Naive thymus-derived CD8-positive, alpha-beta T cell (primary cell): ENCODE measurements at places on chromosomes 2 and 18.

DNA sequence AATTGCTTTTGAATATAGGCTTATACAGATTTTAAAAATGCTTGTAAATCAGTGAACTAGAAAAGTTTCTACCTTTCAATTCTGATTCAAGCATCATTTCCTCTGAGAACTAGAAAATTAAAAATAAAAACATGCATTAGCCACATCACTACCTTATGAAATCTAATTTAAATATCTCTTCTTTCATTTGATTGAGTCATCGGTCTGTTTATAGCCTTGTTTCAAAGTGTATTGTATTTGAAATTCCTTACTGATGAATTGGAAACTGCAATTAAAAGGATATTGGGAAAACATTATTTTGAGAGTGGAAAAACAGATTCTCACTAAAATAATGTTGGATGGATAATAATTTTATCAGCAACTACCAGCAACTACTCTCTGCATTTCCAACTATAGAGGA, 717.7 kb upstream of the FAM98A start:
- no peak for DNase-seq

- DNase-seq, result peak; percentile 55
Measured at GRCh38 chr18:13611142-13611600, 115.2 kb downstream of the FAM210A start.

DNA sequence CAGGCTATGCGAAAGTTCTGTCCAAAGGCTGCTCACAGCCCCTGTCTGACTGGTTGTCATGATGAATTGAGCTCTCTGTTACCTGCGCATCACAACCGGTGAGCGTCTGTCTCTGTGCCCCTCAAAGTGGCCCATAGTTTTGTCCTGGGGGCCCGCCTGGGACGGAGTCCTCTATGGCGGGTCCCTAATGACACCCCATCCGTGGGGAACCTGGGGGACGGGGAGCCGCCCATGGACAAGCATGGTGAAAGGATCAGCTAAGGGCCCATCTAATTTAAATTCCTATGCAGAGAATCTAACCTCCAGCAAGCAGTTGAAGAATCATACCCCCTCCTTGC, 473 bp downstream of the ELMOD3 start:
- no peak for DNase-seq

DNA sequence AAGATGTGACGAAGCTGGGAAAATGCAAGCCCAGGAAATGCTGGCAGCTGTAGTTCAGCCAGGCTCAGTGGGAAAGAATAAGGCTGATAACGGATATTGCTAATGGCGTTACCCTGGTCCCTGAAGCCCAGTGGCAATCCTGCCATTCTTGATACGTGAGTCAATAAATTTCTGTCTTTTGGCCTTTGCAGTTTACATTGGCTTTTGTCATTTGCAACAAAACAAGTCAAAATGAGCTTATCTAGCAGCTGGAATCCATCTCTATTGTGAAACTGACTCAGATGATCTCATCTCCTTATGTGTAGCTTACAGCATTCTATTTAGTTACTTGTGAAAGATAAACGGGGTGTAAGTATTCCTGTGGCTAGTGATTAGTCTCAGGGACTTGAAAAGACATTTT, 43.8 kb downstream of the ARL6IP6 start:
- no peak for DNase-seq

- no peak for DNase-seq
Measured at GRCh38 chr18:34370704-34371395, 146.1 kb upstream of the NOL4 start.

DNA sequence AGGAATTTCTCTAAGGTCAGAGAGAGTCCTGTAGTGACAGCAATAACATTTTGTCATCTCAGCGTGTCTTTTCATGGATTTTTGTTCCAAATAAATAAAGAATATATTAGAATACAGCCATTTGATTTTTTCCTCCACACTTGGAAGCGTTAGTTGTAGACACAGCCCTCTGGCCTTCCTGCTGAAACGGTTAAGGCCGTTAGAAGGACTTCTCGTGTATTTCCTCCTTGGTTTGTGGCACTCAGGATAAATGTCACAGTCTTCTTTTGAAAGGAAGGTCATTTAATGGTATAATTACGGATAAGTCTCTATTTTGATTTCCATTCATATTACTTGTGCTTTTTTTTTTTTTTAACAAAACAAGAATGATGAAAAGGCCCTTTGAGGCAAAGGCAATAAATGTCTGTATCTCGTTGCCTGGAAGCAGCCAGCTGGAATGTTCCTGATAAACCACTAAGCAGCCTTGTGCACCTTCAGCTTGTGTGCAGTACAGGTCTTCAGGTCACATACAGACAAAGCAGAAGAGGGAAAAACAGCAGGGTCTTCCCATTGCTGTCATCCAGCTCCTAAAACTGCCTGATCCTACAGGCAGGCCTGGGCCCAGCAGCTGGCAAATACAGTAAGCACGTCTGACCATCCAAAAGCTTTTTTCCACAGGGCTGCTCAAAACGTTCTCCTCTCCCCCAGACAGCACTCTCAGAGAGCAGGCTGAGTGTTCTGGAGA, 14.4 kb downstream of the EFR3B start:
- no peak for DNase-seq

- DNase-seq, result no peak
Measured at GRCh38 chr2:129059476-129059875, 740.8 kb upstream of the HS6ST1 start.

DNA sequence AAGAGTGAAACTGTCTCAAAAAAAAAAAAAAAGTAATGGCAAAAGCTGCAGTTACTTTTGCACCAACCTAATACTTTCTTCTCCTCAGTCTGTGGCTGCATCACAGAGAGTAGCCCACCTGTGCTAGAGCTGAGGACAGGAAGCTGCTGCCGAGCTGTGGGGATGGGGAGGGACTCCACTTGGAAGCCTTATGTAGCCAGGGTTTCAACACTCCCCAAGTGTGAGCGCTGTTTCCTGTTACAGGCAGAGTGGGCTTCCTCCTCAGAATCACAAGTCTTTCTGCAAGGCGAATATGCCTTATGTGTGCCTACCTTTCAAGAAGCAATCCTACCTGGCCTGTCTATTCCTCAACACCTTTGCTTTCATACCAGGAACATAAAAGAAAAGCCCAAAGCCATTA, 36.3 kb upstream of the CYP27C1 start:
- DNase-seq, result no peak

- DNase-seq, result no peak
Measured at GRCh38 chr2:34875091-34875745, 1276.1 kb upstream of the FAM98A start.

DNA sequence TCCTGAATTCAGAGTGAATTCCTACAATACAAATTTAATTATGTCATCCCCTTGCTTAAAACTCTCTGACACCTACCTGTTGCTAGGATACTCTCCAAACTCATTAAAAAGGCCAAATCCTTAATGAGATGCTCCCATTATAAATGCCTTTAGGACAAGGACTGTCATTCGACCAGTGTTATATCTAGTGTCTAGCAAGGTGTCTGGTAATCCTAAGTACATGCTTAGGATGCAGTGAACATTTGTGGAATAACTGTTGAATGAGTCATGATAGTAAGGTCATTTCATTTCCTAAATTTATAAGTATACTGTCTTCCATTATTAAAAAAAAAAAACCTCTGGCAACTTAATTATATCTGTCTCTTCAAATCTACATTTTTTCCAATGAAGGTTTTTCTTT, 588.9 kb upstream of the NRXN1 start:
- no peak for DNase-seq

- DNase-seq, result no peak
Measured at GRCh38 chr2:118672571-118673158, 174.8 kb downstream of the EN1 start.
